Choroid plexus epithelial cell (primary cell): ENCODE measurements at places on chromosomes 2 and 18.

GRCh38 chr2:112712465-112712864, 8.4 kb upstream of the NT5DC4 start:
- DNase-seq = no peak

GRCh38 chr2:85697096-85697495, 2.9 kb downstream of the GNLY start:
- DNase-seq = no peak

- DNase-seq = peak; percentile 44
Measured at GRCh38 chr2:9844576-9844975, 1.3 kb downstream of the TAF1B start.

DNA sequence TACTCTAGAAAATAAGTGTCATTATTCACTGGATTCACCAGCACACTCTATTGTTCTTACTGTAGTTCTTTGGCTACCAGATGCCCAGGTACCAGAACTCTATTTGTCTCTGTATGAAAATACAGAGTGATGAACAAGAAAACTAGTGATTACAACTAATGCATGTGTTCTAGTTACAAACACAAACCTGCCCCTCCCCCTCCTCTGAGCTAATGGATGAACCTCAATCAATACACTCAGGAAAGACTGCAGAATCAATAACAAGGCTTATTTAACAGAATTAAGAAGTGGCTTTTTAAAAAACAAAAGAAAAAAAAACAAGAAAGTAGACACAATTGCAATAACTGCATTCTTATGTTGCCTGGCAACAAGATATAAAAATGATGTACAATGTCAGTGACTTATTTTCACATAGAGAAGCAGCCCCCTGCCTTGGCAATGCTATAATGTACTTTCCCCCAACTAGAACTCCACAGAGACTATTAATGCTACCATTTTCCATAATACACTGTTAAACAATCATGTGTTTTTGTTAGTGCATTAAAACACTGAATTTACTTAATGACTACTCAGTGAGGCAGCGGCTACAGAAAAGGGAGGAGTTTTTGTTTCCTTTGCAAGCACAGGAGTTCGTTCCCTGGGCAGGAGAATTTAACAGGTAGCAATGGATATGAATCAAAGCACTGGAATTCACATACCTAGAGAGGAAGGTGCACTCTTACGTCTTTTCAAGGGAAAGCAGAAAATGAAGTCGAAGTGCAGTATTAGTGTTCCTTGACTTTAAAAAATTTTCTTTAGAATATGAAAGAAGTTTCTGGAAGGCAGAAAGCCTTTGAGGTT, 318.8 kb upstream of the REV1 start:
- no peak for DNase-seq

- no peak for DNase-seq
Measured at GRCh38 chr2:64533882-64534281, 9.8 kb downstream of the AFTPH start.

DNA sequence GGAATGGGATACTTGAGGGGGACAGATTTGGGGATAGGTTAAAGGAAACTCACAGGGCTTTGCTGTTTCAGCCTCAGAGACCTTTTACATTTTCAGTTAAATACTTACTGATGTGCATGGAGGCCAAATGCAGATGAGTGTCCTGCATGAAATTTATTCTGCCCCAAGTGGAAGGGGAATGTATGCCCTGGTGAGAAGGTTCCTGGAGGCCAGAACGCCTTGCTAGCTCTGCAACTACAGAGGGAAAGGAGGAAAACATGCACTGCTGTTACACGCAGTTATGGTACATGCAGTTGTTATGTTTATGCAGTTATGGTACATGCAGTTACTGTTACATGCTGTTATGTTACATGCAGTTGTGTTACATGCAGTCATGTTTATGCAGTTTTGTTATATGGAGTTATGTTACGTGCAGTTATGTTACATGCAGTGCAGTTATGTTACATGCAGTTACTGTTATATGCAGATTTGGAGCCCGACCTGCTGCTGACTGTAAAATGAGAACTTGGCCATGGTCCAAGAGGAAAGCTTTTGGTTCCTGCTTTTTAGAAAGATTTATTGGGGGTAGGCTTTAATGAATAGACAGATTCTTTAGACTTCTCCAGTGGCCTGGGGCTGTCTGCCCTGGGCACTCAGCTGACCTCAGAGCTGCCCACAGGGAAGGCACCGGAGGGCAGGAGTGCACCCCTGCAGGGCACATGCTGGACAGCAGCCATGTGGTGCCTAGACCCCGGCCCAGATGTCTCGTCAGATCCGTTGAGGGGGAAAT, 84.1 kb downstream of the LDLRAD4 start:
- DNase-seq = no peak
